ENCODE measurements at places on chromosomes 7 and 10.

DNA sequence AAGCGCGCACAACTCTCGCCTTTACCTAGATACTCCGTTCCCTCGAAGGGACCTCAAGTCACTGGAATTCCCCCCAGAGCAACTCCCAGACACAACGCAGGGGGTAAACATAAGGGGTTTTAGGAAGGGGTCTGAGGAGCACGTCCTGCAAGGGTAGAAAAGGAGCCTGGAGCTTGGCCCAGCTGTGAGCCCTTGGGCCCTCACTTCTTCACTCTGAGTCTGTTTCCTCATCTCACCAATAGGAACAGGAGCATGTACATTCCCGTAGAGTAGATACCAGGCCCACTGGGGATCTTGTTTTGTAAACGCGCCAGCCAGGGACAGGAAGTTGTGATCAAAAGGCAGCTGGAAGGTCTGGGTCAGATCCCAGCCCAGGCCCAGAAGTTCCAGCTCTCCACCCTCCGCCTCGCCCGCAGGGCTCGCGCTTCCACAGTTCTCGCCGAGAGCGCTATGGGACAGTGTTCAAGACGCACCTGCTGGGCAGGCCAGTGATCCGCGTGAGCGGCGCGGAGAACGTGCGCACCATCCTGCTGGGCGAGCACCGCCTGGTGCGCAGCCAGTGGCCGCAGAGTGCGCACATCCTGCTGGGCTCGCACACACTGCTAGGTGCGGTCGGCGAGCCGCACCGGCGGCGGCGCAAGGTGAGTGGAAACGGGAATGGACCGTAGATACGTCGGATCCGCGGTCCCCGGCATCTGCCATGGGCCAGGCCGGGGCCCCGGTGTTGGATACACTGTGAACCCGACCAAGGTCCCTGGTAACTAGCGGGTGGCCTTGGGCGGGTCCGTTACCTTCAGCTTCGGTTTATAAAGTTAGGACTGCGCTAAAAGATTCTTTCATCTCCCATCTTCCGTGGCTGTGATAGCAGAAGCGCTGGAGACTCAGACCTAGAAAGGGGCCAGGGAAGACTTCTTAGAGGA lies 1.3 kb downstream of the CYP26C1 start:
- DNase-seq = no peak

GRCh38 chr7:77276120-77276519 lies 76.5 kb upstream of the FGL2 start:
- no peak for DNase-seq

- no peak for DNase-seq
Measured at GRCh38 chr7:29139796-29140195, 6.5 kb downstream of the CPVL start.

DNA sequence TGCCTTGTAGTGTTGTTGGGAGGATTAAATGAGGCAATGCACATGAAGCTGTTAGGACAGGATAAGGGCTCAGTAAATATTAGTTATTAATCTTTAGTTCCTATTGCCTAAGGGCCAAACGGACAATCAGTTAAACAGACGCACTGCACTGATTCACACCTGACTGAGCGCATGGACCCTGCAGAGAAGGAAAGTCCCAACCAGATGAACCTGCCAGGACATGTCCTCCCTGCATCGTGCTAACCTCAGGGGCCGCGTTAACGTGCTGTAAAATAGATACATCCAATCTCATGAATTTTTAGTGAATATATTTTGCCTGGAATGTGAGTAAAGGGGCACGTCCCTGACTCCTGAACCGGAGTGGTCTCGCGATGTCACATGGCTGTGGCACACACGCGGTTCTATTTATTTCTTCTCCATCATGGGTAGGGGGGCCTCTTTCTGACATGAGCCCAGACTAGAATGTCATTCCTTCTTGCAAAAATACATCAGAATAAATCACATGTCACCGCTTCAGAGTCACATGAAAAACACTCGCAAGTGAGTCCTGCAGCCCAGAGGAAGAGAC lies 12.3 kb downstream of the ADARB2 start:
- DNase-seq = no peak

GRCh38 chr7:150737265-150738055 lies at the start of gene GIMAP5:
GIMAP5 (plus strand) TSS chr7:150737418; CDS start chr7:150740885, 3,467 bp downstream.
- DNase-seq = peak; percentile 29

DNA sequence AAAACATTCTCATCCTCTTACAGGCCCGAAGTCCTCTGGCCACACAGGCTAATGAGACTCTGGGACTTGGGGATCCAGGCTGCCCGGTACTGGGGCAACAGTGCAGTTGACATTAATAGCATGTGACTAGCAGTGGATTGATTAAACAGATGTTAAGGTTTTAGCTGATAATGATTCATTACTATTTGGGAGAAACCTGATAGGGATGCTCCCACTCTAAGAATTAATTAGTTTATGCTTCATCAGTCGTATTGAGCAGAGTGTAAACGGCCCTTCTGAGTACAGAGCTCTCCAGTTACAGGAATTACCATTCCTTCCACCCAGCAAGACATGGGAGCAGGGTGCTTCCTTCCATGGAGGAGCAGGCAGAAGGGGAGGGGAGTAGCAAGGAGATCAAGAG lies 82.7 kb downstream of the RPS24 start:
- DNase-seq = no peak

Measured in stimulated activated CD8-positive, alpha-beta memory T cell treated with anti-CD3 and anti-CD28 coated beads, Interleukin-2, amount 100 ng/mL, for 1 hour (primary cell).